LoVo (cell line): ENCODE measurements at places on chromosomes 1 and 21.

- DNase-seq, result no peak
Observed at GRCh38 chr1:230752407-230752806, 5.2 kb downstream of the CAPN9 start.

- DNase-seq, result no peak
Observed at GRCh38 chr1:171803045-171803444, 21.6 kb downstream of the METTL13 start.

DNA sequence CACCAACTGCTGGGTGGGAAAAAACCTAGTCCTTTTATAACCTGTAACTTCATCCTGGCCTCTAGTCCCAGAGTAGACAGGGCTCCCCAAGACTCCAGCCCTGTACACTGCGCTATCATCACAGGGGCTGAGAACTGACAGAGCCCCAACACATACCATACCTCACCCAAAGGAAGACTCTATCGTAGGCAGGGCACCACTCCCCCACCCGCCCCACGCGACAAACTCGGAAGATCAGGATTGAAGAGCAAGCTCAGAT is 15.8 kb downstream of the INPP5B start:
- DNase-seq, result no peak

GRCh38 chr21:17527240-17527639 is 14.4 kb downstream of the CXADR start:
- DNase-seq, result peak; percentile 52

- peak; percentile 3 for DNase-seq
Observed at GRCh38 chr1:69929308-69930057, 275.9 kb downstream of the LRRC40 start.

DNA sequence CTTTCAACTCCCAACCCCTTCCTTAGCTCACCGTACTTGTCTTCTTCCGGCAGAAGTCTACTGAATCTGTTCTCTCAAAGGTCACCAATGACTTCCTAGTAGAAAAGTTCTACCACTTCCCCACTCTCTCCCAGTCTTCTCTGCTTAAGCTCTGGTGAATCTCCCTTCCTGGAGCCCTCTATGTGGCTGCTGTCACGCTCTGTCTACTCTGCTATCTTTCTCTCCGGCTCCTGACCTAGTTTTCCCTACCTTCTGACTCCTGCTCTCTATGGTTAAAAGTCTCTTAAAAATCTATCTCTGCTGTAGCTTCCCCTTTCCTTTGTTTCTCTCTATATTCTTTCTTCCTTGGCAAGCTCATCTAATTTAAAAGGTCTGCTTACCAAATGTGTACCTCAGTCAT is 350.1 kb upstream of the GREM2 start:
- DNase-seq, result no peak

DNA sequence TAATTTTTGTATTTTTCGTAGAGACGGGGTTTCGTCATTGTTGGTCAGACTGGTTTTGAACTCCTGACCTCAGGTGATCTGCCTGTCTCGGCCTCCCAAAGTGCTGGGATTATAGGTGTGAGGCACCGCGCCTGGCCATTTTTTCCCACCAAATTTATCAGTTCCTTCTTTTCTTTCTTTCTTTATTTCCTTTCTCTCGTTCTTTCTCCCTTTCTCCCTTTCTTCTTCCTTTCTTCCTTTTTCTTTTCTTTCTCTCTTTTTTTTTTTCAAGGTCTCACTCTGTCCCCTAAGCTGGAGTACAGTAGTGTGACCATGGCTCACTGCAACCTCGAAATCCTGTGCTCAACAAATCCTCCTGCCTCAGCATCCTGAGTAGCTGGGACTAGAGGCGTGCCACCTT is 26.4 kb downstream of the MFSD2A start:
- no peak for DNase-seq

DNA sequence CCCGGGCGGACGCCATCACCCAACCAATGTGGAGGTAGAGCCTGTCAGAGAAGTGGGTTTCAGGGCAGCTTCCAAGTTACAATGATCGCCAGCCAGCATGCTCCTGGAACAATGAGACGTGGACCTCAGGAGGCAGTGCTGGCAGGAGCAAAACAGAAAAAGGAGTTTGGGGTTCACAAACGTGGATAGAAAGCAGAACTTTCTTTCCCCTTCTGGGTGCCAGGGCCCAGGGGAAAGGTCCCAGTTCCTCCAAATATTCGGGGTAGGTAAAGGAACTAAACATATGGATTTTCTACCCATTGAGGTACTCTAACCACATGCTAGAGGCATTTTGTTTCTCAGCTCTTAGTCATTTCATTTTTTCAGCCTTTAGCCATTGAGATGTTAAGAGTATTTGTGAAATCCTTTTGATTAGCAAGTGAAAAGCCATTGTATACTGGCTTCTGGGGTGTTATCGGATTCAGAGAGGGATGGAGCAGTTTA is 488.4 kb upstream of the ADGRL2 start:
- DNase-seq, result no peak

DNA sequence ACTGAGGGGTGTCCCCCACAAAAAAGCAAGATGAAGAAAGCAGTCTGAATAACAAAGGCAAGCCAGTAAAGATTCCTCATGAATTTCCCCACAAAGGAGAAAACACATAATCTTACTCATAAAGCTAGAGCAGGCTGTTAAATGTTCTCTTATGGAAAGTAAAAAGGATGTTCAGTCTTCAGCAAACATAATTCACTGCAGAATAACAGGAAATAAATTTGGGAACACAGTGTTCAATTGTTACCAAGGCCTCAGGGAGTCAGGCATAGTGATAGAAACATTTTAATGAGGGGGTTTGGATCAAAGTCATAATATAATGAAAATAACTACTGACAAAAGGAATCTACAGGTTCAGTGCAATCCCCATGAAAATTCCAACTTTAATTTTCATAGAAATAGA is 297.6 kb downstream of the DPYD start:
- no peak for DNase-seq

- DNase-seq, result peak; percentile 30
Observed at GRCh38 chr1:8858888-8859706, 19.4 kb downstream of the ENO1 start.

DNA sequence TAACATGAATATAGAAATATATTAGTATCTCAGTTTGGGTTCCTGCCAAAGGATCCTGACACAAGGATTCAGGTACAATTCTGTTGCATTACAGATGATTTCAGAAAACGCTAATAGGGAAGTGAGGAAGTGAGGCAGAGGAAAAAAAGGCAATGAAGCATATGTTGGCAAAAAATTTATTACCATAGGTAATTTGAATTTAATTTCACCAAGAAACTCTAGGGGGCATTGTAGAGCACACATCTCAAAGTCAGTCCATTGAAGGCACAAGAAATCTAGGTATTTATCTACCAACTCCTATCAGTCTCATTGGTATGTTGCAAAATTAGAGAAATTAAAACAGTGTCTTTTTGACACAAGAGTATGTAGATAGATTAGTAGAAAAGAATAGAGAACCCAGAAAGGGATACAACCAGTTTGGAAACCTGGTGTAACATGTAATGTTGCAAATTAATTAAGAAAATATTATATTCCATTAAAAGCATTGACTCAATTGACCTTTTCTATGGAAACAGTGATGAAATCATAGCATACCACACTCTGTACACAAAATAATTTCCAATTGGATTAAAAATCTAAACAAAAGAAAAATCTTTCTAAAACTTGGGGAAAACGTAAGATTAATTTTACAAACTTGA is 104.9 kb upstream of the SNX7 start:
- DNase-seq, result peak; percentile 43
